ENCODE measurements at places on chromosomes 6 and 20.
A peak's percentile ranks its signal among the peaks of the same experiment; 100 is the strongest.

GRCh38 chr20:32674362-32674789 is 635 bp upstream of the C20orf203 start:
- DNase-seq: peak; percentile 66

DNA sequence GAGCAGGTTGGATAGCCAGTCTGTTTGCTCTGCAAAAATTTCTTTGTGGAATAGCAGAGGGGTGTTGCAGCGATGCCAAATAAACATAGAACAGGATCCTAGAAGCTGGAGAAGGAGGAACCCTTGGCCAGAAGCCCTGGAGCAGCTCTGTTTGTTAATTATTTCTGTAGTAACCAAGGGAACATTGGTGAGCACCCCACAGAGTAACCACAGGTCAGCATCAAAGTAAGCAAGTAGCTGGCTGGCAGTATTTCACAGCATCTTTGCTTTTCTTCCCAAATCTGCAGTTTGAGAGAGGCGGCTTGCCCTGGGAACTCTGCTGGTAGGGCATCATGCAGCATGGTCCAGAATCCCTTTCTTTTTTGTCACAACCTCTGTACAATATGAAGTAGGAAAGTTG is 12.7 kb upstream of the APMAP start:
- peak; percentile 4 for DNase-seq

DNA sequence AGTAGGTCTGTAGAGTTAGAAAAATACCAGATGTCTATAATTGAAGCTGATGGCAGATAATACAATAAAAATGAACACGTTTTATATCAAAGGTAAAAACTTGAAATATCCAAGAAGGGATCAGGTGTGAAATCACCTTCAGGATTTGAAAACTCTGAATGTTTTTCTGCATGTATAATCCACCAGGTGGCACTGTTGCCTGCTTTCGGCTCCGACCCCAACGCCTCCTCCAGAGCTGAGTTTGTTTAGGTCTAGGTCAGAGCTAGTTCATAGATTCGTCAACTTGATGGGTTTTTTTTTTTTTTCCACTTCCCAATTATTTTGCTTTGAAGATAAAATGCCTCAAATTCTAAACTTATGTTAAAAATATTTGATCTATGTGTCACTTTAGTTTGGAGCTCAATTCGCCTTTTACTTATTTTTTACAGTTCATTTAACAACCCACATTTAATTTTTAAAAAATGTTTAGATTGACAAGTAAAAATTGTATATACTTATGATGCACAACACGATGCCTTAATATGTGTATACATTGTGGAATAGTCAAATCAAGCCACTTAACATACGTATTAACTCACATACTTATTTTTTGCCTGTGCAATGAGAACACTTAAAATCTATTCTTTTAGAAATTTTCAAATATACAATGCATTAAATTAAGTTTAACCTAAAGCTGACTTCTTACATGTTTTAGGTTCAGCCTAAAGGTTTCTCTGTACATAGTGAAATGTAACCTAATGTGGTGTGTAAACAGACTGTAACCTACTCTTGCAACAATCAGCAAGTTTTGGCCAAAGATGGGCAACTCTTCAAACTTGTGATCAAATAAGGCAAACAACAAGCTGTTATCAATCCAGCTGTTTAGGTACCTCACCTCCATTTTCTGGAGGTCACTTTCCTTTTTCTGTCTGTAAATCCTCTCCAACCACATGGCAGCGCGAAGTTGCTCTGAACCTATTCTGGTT is 39.4 kb upstream of the ENPP4 start:
- DNase-seq: peak; percentile 44

DNA sequence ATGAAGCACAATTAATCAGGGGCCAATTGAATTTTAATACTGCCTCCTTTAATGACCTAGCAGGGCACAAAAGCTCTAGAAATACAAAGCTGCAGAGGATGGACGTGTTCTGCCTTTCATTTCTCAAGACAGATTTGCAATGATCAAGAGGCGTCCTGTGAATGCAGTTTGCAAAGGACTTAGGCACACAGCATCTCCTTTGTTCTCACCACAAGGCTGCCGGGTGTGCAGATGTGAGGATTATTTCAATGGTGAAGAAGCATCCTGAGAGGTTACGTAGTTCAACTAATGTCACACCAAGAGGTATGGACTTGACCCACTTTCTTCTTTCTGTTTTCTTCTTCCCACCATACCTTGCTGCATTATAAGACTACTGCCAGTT is 42.9 kb upstream of the SPTLC3 start:
- DNase-seq: no peak

- no peak for DNase-seq
These were observed 54.9 kb upstream of the SASH1 start for GRCh38 chr6:148287623-148288333.

DNA sequence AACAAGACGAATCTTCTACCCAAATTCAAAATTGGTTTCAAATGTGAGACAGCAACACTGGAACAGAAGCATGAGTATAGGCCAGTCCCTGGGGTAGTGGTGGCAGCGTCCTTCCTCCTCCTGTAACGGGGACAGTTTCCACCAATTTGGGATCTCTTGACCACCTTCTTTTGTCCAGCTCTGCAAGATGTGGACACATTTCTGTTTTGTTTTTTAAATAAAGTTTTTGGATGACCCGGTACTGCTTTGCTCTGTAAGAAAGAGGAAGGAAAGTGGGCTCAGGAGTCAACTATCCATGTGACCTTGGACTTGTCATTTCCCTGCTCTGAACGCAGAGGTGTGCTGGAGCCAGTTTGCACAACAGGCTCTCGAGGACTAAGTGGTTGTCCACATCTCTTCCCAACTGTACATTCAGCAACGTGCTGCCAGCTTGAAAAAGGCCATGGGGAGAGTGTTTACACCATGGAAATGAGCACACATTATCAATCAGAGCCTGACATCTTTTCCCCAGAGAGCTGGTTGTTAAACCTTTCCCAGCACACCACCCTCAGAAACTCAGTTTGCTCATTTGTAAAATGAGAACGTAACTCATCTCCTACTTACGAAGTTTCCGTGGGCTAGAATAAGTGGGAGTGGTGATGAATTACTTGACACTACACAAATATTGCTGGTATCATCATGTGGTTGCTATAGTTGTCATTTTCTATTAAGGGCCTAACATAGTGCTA is 66.5 kb downstream of the ADTRP start:
- no peak for DNase-seq

- DNase-seq: no peak
These were observed 65.5 kb downstream of the WASF1 start for GRCh38 chr6:110114004-110114403.

DNA sequence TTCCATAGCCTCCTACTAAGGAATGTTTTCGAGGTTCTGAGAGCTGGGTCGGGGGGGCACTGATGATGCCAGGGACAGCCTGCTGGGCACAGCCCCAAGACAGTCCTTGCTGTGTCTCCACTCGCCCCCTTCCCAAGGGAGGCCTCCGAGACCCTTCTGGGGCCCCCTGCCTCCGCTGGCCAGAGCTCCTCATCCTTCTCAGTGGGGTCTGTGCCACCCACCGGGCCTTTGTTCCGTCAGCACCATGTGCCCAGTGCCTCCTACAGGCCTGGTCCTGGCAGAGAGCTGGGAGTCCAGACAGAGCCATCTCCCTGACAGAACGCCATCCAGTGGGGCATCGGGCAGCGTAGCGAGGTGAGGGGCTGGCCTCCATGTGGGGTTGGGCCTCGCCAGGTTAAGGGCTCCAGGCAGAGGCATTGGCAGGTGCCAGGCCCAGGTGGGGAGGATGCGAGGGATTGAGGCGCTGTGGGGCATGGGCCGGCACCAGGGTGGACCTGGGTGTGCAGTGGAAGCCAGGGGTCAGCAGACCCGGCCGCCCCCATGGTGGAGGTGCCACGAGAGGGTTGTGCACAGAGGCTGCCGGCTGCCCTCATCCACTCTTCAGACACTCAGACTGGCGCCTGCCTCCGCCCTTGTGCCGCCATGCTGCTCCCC is 13.3 kb downstream of the RBM38 start:
- DNase-seq: no peak

GRCh38 chr20:15287329-15287728 is 949.9 kb upstream of the FLRT3 start:
- DNase-seq: no peak

GRCh38 chr20:31835554-31835953 is 9.8 kb downstream of the FOXS1 start:
- DNase-seq: no peak

DNA sequence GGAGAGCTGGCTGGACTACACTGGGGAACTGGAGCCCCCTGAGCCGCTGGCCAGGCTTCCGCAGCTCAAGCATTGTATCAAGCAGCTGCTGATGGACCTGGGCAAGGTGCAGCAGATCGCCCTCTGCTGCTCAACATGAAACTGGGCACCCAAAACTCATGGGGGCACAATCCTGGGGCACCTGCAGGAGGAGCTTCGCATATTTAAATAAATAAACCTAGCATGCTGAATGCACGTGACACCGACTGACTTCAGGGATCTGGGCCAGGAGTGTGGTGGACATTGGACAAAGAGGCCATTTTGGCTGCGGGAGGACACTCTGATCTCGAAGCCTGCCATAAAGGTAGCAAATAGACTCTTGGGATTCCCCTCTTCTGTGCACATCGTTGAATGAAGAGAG is 6.8 kb downstream of the SCAND1 start:
- no peak for DNase-seq

DNA sequence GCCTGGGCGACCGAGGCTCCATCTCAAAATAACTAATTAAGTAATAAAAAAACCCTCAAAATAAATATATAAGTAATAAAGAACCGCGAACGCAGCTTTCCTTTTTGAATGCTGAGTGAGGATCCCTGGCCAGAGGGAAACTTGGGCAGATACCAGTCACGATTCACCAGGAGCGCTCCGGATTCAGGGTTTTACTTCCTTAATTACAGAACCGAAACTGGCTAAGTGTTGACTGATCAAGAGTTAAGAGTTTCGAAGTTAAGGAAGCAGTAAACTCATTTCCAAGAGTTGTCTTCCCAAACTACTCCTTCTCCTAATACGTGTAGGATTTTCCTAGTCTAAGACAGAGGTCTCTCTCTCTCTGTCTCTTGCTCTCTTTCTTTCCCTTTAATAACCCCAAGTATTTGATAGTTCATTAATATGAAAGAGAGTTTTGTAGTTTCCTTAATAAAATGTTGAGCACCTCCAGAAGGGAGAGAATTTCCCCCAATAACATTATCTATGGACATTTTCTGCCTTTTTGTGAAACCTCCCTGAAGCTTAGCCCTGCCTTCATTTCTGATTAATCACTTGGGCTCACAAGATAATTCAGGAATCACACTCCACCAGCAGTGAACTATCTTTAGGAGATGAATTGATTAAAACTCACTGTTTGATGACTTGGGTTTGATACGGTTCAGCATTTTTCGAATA is 61.4 kb upstream of the ZNF217 start:
- DNase-seq: no peak

GRCh38 chr20:18223409-18223808 is 64.9 kb upstream of the ZNF133 start:
- no peak for DNase-seq

- DNase-seq: no peak
These were observed 264.8 kb downstream of the THBS2 start for GRCh38 chr6:168988801-168989200.

DNA sequence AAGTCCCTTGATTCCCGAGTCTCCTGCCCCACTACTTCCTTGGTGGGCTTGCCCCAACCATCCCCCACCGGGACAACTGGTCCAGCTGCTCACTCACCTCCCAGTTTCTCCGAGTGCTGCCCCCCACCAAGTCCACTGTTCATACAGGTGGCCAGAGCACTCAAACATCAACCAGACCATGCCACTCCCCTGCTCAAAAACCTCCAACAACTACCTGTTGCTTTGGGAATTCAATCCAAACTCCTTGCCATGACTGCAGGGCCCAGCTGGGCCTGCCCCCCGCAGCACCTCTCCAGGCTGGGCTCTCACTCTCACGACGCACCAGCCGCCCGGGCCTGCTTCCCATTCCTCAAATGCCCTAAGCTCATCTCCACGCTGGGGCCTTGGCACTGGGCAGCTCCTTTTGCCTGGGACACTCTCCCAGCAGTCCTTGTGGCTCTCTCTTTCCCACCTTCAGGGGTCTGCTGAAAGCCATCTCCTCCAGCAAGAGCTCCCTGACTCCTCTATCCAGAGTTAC is 97.5 kb downstream of the NFATC2 start:
- DNase-seq: no peak

- no peak for DNase-seq
These were observed 2.6 kb upstream of the BPIFB4 start for GRCh38 chr20:33076662-33077372.

DNA sequence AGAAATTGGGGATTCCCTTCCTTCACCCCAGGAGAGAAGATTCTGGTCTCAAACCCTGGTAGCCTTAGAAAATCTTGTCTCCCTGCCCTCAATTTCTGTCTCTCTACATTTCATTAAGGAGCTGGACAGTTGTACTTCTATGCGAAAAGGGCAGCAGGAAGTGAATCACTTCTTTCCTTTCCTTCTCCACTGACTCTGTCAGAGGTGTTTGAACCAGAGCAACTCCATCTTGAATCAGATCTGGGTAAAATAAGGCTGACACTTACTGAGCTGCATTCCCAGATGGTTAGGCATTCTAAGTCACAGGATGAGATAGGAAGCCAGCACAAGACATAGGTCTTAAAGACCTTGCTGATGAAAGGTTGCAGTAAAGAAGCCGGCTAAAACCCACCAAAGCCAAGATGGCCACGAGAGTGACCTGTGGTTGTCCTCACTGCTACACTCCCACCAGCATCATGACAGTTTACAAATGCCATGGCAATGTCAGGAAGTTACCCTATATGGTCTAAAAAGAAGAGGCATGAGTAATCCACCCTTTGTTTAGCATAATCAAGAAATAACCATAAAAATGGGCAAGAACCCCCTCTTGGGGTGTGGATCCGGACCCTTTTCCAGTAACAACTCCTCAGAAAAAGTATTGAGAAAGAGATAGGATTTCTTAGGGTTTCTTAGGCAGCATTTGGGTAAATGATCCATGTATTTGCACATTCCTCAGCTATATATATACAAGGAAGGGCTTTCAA is 95.8 kb upstream of the PLCB4 start:
- no peak for DNase-seq

DNA sequence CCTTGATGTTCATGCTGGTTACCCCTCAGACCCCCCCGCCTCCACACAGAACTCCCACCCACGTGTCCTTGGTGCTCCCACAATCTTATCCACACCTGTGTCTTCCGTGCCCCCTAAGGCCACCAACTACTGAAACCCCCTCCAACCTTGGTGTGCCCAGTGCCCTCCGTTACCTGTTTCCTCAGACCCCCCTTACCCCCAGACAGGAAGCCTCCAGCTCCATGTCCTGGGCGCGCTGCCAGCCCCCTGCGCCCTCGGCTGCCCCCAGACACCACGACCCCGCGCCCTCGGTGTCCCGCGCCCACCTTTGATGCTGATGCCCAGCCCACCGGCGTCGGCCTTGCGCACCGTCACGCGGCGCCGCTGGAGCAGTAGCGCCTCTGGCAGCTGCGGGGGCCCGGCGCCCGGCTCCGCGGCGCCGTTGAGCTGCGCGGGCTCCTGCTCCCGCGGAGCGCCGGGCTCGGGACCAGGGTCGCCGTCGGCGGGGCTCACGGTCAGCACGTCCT is 504 bp downstream of the SNTA1 start:
- DNase-seq: no peak

DNA sequence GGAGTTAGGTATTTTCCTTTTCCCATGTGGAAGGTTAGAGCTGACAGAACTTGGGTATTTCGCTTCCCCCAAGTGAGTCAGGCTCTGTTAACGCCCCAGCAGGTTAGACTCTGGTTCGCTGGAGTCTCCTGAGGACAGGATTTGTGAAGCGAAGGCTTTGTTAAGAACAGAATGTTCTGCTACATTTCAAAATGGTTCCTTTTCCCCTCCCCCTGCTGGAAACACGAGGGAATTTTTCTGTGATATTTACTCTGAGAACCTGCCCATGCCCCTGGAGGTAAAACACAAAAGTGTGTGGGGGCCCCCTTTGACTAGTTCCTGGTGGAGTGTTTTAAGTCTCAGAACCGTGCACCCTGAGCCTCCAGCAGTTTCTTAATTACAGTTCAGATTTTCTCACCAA is 731.4 kb upstream of the CITED2 start:
- DNase-seq: no peak

All from activated CD4-positive, CD25-positive, alpha-beta regulatory T cell treated with anti-CD3 and anti-CD28 coated beads, Interleukin-2, amount 50 U/mL, for 72 hours (primary cell).